ENCODE measurements at places on chromosomes 11 and 22.
A peak's percentile ranks its signal among the peaks of the same experiment; 100 is the strongest.

GRCh38 chr11:108241330-108242037 is 18.6 kb downstream of the ATM start:
- DNase-seq: no peak

DNA sequence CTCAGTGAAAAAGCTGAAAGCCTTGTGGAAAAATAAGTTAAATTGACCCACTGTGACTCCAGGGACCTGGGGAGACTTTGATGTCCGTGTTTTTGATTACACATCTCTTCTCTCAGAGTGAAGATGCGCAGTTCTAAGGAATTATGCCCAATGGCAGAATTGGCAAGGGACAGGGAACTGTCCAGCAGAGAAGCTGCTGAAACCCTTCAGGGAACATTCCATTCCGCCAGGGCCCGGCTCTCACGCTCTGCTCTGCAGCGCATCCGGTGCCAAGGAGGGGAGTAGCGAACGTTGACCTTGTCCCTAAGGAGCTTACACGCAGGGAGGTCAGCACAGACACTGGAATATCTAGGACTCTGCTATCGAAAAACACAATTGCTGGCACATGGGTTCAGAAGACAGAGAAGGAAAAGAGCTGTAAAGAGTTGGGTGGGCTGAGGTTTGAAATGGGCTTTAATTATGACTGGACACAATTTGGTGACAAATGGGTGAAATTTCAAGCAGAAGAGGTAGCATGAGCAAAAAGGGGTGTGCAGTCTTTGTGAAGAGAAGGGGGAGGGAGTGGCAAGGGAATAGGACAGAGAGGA is 64.5 kb upstream of the B3GAT1 start:
- no peak for DNase-seq

GRCh38 chr11:118194835-118195627 is 18.6 kb upstream of the SCN2B start:
- DNase-seq: peak; percentile 91

GRCh38 chr11:102293873-102294601 is 23.2 kb upstream of the BIRC3 start:
- no peak for DNase-seq

- no peak for DNase-seq
Observed at GRCh38 chr11:79661373-79661772, 220.5 kb upstream of the TENM4 start.

DNA sequence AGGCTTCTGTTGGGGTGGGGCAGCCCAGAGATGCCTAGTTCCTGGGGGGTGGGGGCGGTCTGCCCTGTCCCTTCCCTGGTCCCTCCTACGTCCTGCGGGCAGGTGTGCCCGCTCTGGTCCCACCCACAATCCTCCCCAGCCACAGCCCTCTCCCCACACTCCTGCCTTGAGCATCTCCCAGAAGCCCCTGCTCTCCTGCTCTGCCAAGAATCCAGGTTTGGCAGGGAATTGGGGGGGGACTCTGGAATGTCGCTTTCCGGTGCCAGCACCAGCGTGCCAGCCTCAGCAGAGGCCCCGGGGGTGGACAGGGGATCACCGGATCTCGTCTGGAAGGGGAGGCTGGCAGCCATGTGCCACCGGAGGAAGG is 11.4 kb upstream of the PDGFB start:
- DNase-seq: no peak

DNA sequence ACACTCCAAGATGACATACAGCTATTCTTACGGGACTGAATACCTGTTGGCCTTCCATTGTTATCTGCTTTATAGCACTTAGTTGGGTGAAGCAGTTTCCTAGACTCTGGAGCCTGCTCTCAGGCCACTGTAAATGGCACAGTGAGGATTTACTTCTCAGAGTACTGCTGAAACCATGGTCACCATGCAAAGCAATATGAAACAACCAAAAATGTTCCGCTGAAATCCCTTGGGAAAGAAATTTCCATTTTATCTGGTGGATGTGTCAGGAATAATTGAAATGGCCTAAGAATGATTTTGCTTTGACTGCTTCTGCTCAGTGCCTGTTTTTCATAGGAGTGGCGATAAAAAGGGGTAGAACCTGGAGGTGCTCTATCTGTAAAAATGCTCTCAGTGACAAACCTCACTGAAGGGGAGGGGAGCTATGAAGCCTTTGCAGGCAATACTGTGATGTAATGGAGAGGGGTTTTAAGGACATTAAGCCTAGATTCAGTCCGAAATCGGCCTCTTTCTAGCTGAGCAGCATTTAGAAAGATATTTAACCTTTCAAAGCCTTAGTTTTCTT is 651.6 kb upstream of the ANO5 start:
- DNase-seq: no peak

- peak; percentile 5 for DNase-seq
Observed at GRCh38 chr11:121194731-121195596, 93.9 kb downstream of the TECTA start.

DNA sequence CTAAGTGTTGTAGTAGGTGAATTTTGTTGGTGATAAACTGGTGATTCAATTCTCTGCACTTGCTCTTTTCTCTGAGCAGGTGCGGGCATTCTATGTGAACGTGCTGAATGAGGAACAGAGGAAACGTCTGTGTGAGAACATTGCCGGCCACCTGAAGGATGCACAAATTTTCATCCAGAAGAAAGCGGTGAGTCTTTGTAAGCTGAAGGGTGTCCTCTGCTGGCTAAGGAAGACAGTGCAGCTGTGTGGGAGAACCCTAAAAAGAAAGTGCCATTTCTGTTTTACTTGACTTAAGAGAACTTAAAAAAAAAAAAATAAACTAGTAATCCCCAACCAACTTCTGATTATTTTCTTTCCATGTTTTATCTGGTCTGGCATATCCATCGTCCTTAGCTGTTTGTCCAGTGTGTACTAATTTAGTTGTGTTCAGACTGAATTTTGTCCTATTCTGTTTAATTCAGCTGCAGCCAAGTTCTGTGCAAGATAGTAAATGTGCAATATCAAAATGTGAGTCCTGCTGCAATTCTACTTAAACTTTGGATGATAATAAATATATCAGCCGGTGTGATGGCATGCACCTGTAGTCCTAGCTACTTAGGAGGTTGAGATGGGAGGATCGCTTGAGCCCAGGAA is 29.6 kb downstream of the CAT start:
- DNase-seq: no peak

DNA sequence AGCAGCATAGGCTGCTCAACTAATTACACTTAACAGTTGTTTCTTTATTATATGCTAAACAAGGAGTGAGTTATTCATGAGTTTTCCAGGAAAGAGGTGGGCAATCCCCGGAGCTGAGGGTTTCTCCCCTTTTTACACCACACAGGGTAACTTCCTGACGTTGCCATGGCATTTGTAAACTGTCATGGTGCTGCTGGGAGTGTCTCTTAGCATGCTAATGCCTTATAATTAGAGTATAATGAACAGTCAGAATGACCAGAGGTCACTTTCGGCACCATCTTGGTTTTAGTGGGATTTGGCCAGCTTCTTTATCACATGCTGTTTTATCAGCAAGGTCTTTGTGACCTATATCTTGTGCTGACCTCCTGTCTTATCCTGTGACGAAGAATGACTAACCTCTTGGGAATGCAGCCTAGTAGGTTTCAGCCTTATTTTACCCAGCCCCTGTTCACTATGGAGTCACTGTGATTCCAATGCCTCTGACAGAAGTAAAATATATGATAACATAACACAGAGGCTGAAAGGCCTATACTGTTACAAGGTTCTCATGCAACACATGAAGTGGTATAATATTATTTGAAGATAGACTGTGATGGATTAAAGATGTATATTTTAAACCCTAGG is 41.3 kb upstream of the RDX start:
- DNase-seq: no peak

GRCh38 chr22:29072193-29072978 is 449 bp upstream of the KREMEN1 start:
- DNase-seq: no peak

- no peak for DNase-seq
Observed at GRCh38 chr11:119723952-119724325, 5.1 kb downstream of the NECTIN1 start.
